NB4 (cell line): ENCODE measurements at places on chromosomes 6 and 20.

DNA sequence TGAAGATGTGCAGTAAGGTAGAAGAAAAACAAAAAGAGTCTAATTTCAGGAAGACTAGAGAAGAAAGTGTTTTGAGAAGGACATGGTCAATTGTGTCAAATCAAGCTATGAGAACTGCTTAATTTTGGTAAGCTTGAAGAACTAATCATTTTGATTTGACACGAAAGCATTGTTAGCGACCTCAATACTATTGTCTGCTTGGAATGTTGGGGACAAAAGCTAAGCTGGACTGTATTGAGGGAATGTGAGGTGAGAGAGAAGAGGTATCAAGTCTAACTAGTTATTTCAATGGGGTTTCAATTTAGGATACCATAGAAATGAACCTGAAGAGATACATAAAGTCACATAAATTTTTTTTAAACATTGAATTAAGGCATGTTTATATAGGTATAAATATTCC is 309.8 kb downstream of the GRIK2 start:
- DNase-seq: no peak

DNA sequence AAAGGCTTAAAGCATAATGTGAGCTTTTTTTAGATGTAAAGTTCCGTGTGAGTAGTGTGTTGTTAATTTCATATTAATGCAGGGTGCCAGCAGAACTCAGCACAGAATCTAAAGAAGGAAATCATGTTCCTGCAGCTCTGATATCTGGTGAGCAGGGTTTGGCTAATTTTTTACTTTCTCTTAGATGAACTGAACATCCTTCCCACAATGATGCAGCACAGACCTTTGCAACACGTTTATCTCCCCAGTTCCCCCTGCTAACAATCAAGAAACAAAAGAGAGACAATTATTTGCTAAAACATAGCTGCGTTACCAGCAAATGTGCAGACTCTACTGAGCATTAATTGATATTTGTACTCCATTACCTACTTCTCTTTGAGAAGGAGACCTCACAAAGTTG is 39.1 kb upstream of the ATXN1 start:
- no peak for DNase-seq

- no peak for DNase-seq
Measured at GRCh38 chr6:165819394-165819793, 156.4 kb upstream of the PDE10A start.

DNA sequence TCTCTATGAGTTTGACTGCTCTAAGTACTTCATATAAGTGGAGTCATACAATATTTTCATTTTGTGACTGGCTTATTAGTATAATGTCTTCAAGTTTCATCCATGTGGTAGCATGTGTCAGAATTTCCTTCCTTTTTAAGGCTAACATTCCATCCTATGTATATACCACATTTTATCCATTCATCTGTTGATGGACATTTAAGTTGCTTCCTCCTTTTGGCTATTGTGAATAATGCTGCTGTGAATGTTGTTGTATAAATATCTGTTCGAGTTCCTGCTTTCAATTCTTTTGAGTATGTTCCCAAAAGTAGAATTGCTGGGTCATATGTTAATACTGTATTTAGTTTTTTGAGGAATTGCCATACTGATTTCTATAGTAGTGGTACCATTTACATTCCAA is 79.5 kb downstream of the PTPRA start:
- peak; percentile 9 for DNase-seq

DNA sequence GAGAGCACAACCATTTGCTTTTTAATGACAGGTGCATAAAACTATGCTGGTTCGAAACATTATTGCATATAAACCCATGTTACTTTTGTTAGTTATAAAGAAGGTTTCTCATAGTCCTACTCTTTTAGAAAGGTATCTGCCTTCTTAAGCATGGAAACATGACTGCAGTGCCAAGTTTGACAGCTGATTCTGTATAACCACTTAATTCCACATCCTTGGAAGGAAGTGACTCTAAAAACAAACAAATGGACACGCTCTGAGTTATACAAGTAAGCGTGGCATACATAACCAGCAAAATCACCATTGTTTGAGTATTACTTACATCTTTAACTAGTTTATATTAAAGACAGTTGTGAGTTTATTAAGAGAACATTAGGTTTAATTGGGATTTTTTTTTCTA is 125.0 kb upstream of the HDGFL1 start:
- no peak for DNase-seq

DNA sequence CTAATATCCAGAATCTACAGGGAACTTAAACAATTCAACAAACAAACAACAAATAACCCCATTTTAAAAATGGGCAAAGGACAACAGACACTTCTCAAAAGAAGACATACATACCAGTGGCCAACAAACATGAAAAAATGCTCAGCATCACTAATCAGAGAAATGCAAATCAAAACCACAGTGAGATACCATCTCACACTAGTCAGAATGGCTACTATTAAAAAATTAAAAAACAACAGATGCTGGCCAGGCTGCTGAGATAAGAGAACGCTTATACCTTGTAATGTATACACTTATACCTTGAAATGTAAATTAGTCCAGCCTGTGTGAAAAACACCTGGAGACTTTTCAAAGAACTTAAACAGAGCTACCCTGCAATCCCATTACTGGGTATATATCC is 166.8 kb downstream of the IBTK start:
- DNase-seq: no peak

DNA sequence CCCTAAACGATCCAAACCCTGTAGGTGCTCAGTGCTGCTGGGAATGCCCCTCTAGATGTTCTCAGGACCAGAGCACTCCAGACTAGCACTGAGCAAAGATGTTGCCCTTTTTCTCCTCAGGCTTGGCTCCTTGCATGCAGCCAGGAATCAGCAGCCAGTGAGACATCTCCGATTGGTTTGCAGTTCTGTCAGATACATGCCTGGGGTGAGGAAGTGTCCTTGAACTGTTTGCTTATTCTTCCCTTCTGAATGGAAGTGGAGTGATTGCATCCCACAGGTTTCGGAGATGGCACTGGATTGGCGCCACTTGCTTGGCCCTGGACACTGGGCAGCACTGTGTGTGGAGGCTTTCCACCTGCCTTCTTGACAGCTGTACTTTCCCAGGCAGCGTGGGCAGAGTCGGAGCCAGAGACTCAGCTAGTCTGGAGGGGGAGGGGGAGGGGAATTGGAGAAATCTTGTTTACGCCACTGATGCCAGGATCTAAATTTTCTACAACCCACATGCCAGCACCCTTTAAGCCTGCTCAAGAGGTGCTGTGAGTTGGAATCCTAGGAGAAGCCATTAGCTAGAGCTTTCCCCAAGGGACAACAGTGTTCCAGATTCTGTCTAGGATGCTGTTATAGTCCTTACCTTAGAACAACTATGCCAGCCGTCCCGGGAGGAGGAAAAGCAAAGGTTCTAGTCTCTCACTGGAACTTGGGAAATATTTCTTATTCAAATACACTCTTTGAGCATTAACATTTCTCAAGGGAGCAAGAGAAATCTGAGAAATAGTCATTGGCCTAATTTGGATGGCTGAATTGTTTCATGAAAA is 49.2 kb upstream of the SASH1 start:
- DNase-seq: no peak

DNA sequence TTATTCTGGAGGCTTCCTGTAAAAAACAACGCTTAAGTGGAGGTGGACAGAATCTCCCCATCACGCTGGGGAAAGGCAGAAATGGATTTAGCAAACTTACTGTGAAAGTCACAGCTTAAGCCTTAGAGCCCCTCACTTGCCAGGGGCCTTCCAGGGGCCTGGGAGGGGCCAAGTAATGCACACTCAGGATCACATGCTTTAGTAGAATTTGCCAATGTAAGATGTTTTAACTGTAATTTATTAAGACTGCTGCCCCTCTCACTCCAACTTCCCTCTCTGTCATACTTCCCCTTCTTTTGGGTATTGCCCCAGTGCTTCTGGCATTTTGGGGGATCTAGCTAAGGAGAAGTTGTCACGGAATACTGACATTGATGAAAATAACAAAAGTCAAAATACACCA is 12.6 kb upstream of the ADA start:
- DNase-seq: peak; percentile 48

DNA sequence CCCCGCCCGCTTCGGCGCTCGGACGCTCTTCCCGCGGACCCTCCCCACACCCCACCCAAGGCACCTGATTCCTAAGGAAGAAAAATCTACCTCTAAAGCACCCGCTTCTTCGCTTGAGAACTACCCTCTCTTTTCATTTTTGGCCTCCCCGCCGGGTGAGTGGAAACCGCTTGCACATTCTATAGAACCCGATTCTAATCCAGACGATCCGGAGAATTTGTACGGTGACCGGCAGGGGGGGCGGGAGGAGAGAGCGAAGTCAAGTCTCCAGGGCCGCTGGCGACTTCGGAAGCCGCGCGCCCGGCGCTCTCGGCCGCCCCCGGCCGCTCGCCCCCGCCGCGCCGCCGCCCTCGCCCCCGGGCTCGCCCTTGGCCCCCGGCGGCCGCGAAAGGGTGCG is at the start of gene RBM24:
Gene RBM24 (plus strand): TSS at position 262 of the 397 bp plus-strand sequence. CDS start 221 bp downstream, outside the sequence.
- no peak for DNase-seq

DNA sequence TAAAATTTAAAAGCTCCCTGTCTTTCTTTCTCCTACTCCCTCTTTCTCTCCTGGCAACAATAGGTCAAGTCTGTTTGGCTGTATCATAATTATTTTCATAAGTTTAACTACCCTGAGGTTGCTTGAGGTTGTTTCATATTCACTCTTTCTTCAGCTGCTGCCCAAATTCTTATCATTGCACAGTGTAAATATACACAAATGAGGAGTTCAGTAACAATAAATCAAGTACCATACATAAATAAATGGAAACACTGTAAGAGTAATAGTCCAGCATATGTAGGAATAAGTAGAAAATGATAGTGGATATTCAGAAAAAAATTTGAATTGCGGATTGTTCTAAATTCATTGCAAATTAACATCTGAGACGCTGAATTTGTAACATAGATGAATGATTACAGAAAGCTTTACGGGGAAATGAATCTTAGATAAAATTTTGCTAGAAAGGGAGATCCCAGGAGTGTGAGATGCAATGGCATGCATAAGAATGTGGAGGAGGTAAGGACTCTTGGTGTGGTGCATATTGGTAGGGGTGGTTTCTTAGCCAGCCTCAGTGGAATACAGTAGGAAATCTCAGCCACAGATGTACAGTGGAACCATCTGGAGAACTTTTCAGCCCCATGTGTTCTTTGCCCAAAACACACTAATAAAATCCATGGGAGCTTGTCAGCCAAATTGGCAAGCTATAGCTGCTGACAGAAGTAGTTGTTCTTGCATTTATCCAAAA is 480.7 kb downstream of the HTR1B start:
- DNase-seq: no peak

GRCh38 chr6:124870611-124871459 is 91.4 kb upstream of the RNF217 start:
- DNase-seq: peak; percentile 11

- no peak for DNase-seq
Measured at GRCh38 chr6:15076565-15076964, 169.3 kb upstream of the JARID2 start.

DNA sequence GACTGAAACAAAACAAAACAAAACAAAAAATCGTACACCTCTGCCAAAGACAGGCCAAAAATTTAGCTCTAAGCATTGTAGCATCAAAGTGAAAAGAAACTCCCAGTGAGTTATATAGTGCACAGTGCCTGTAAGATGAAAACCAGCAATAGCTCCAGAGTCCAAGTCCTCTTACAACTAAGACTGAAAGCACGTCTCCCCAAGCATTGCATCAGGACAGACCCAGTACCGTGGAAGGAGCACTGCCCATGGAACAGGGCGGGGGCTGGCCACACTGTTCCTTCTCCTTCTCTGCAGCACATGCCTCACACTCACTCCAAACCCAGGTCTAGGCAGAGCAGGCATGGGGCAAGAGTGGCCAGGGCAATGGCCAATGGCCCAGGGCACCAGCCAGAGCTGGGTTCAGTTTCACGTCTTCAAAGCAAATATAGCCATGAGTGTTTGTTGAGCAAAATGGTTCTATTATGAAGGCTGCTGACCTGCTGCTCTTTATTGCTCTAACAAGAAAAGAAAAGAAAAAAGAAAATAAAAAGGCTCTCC is 72.2 kb upstream of the PBOV1 start:
- no peak for DNase-seq
